Kidney (tissue), 22 donors: ENCODE measurements at places on chromosomes 6 and 20. TPM values are rescaled to one million over a fixed set of nuclear protein-coding genes. Genes with fewer than 3 reads are reported as not detected.
A peak's percentile ranks its signal among the peaks of the same experiment; 100 is the strongest.

The SEMG1 gene
- not detected for polyA plus RNA-seq

DNA sequence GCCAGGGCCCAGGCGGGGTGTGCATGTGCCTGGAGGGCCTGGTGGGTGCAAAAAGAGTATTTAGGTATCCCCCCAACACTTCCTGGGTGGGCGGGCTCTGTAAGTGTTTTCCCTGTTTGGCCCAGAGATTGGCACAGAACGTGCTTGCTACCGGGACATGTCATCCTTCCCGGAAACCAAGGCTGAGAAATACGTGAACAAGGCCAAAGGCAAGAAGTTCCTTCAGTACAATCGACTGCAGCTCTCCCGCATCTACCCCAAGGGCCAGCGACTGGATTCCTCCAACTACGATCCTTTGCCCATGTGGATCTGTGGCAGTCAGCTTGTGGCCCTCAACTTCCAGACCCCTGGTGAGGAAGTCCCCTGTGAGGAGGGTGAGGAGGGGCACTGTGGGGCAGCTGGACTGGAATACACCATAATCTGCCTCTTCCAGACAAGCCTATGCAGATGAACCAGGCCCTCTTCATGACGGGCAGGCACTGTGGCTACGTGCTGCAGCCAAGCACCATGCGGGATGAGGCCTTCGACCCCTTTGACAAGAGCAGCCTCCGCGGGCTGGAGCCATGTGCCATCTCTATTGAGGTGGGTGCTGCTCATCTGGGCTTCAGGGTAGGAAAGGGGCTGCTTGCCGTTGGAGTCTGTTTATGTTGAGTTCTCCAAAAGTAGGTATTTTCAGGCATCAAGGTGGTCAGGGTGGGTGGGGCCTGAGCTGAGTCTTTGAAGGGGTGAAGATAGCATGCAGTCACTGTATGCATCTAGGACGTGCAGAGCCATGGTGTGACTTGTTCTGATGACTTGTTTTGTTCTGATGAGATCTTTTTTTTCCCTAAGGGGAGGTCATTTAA, 35.2 kb downstream of the PLCG1 start:
- DNase-seq, result no peak

- peak; percentile 56 for DNase-seq
Observed at GRCh38 chr6:137867685-137868509, 838 bp downstream of the TNFAIP3 start.

GRCh38 chr20:36642136-36642535, 3.9 kb downstream of the SLA2 start:
- DNase-seq, result no peak

DNA sequence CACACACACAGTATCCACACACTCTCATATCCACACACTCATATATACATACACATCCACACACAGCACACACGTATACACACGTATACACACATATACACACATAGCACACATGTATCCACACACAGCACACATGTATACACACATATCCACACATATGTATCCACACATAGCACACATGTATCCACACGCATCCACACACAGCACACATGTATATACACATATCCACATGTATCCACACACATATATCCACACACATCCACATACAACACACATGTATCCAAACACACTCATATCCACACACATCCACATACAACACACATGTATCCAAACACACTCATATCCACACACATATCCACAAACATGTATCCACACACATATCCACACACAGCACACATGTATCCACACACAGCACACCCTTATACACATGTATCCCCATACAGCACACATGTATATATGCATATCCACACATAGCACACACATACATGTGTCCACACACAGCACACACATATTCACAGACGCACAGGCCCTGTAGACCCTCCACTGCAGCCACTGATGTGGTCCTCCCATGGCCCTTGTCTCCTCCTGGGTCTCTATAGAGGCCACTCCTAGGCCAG, 172.1 kb downstream of the CDH4 start:
- no peak for DNase-seq

GRCh38 chr20:9258901-9259300, 190.0 kb downstream of the PLCB4 start:
- no peak for DNase-seq

The TCP11 gene
- polyA plus RNA-seq, result 0.41 TPM
